Stimulated activated CD4-positive, alpha-beta T cell treated with anti-CD3 and anti-CD28 coated beads, Interleukin-4, amount 100 ng/mL, for 1 hour (primary cell): ENCODE measurements at places on chromosomes 13 and 19.

DNA sequence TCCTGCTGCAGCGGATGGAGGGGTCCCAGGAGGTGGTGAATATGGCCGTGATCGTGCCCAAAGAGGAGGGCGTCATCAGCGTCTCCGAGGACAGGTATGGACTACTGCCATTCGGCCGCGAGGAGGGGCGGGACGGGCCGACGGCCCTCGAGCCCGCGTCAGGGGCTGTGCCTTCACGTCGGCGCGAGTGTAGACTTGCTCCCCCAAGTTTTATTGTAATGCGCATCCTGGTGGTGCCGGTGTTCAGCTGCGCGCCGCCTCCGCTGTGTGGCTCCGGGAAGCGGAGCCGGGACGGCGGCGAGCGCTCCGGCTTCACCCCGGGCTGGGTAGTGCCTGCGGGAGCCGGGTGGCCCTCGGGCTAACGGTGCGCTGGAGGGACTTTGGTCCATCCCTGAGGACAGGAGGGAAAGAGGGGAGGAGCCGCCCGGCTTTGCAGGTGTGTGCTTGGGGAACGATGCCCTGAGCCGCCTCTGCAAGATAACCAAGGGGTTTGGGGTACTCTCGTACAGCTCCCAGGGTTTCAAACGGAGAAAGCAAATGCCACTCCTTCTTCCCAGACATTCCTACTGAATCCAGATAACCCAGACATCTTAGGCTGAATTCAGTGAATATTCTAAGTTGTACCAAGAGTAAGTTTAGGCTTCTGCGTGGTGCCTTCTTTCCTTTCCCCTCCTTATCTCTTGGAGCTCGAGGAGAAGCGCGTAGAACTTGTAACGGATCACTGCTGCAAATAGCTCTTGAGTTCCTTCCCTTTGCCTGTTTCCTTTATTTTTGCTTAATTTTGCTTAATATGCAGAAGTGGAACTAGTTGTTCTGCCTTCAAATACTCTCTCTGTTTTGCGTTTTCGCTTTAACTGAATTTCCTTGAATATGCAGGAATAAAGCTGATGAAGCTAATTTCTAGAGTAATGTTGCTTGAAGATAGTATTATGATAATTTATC, 740 bp downstream of the WDFY2 start:
- peak; percentile 58 for DNase-seq

- no peak for DNase-seq
Measured at GRCh38 chr19:23788411-23788810, 29.7 kb upstream of the ZNF681 start.

- no peak for DNase-seq
Measured at GRCh38 chr19:7731615-7732014, 295 bp downstream of the CLEC4G start.

GRCh38 chr13:40503011-40503410, 163.4 kb downstream of the FOXO1 start:
- DNase-seq = no peak

DNA sequence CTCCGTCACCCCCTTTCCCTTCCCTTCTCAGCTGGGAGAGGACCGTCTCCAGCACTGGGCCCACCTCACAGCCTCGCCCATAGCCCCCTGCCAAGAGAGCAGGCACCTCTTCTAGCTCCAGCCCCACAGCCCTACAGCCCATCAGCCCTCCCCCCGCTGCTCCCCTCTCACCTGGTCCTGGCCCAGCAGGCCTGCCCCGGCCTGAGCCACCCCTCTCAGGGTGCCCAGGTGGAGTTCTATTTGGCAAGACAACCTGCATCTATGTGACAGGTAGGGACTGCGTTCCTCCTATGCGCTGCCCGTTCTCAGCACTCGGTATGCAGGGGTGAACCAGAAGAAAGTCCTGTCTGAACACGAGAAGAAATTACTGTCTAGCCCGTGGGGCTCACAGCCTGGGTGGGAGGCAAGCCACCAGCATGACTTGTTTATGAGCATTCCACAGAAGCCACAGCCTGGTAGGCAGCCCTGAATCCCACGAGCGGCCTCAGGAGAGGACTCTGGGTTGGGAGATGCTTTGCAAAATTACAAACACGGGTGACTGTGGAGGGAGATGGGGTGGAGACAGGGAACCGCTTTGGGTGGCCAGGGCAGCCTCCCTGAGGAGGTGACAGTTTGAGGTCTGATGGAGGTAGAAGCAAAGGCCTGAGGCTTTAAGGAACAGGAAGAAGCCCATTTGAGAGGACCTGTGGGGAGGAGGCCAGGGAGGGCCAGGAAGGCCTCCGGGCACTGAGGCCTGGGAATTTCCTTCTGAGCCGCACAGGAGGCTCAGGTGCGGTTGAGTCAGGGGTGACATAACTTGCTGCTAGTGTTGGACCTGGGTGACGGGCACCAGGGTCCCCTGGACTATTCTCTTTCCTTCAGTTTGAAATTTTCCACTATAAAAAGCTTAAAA, 1.2 kb upstream of the PLEKHF1 start:
- no peak for DNase-seq

GRCh38 chr19:4896372-4896771, 6.3 kb downstream of the ARRDC5 start:
- DNase-seq = no peak

DNA sequence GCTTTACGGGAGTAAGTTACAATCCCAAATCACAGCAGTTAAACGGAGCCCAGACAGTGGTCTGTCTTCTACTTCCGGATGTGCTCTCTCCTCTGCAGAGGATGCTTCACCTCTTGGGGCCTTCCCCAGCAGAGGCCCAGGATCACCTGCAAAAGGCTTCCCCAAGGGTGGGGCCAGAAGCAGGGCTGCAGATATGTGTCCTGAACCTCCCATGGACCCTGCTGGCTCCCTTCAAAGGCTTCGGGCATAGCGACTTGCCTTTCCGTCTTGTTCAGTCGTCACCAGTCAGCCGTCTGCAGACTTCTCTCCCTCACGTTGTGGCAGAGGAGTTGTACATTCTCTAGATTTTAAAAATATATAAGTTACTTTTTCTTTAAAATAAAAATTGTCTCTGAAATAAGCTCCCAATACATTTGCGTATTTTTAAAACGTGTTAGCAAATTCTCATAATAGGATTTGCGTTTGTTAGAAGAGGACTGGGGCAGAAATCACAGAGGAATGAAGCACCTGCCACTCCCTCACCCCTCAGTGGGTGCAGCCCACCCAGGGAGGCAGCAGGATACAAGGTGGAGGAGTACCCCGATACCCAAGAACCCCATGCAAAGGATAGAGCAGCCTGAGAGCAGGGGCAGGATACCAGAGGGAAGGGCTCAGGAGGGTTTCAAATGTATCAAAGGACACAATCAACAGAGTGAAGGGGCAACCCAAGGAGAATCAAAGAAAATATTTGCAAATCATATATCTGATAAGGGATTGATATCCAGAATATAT, 22.9 kb upstream of the MEDAG start:
- no peak for DNase-seq

GRCh38 chr13:113086031-113086750, 19.4 kb upstream of the F7 start:
- no peak for DNase-seq

DNA sequence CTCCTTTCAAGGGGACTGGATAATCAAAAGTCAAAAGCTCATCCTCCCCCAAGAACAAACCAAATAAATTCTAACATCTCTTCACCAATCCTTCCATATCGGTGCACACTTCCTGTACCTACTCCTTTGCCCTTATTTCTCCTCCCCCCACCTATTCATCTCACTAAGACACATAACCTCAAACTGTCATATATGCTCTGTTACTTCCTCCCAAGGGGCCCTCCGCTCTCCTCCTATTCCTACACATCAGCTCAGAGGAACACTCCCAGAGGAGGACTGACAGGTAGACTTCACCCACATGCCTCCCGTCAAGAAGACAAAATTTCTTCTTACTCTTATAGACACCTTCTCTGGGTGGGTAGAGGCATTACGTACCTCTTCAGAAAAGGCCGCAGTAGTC, 48.1 kb downstream of the ZNF93 start:
- no peak for DNase-seq

DNA sequence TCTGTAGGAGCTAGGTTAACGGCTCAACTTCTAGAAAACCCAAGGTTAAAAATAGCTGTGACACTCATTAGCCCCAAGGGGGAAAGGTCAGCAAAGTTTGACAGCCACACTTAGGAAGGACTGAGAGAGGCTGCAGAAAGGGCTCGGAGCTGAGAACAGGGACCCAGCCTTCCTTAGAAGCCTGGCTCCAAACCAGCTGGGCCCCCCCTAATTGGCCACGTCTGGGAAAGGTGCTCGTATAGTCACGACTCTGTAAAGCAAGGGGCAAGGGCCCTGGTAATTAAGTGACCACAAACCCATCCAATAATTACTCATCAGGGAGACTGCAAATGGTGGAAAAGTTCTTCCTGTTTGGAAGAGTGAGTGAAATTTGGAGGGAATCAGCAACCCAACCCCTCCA, 90.5 kb downstream of the RNASEH2B start:
- DNase-seq = no peak

- DNase-seq = no peak
Measured at GRCh38 chr19:47658431-47659348, 49.8 kb downstream of the BICRA start.

DNA sequence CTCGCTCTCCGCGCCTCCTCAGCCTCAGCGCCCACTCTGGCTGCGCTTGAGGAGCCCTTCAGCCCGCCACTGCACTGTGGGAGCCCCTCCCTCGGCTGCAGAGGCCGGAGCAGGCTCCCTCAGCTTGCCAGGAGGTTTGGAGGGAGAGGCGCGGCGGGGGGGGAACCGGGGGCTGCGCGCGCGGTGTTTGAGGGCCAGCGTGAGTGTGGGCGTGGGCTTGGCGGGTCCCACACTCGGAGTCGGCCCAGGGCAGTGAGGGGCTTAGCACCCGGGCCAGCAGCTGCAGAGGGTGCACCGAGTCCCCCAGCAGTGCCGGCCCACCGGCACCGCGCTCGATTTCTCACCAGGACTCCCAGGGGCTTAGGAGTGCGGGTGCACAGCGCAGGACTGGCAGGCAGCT, 1220.9 kb downstream of the PCDH9 start:
- DNase-seq = no peak

DNA sequence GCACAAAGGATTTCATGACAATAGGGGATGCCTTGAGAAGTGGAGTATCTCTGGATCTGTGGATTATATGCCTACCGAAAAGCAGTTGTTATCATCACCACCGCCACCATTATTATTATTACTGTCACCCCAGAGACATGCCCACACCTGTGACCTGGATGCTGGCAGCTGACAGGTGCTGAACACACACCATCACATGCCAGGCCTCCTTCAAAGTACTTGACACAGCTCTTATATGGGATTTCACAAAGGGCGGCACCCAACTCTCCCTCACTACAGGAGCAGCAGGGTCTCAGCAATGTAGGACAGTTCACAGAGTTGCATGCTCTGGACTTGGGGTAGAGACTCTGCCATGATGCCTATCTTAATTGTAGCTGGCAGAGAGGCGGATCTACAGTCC, 5.6 kb upstream of the GPR42 start:
- no peak for DNase-seq

GRCh38 chr13:113138792-113139551, 16.4 kb downstream of the F10 start:
- no peak for DNase-seq

DNA sequence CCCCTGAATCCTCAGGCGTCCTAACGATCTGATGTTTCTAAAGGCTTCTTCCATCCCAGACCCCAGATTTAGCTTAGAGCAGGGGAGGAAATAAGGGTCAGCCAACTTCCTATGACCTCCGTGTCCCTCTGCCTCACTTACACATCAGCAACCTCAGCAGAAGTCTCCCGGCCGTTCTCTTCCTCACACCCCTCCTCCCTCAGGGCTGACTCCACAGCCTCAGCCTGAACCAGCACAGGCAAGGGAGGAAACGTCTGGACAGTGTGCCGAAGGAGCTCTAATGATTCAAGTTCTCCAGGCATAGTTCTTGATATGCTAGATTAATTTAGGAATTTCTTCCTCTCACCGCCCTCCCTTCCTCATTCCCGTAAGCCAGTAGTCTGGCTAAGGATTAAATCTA, 121.4 kb downstream of the NUFIP1 start:
- DNase-seq = no peak

- no peak for DNase-seq
Measured at GRCh38 chr13:89310943-89311672, 1639.9 kb downstream of the SLITRK5 start.

DNA sequence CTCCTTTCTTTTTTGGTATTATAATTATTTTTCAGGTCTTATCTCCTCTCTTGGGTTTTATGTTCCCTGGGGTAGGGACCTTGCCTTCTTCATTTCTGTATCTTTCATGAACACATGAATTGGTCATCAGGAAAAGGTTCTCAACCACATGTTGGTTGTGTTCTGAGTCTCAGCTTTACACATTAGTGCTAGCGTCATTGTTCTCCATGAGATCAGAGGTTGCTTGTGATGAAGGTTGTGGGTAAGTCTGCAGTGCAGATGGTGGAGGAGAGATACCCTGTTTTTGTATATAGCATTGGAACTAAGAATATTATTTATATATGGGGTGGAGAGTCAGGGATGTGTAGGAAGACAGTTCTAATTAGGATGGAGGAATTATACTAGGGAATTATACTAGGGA, 24.5 kb upstream of the CEACAM8 start:
- DNase-seq = no peak

GRCh38 chr13:33541962-33542308, 256.4 kb upstream of the STARD13 start:
- DNase-seq = no peak

DNA sequence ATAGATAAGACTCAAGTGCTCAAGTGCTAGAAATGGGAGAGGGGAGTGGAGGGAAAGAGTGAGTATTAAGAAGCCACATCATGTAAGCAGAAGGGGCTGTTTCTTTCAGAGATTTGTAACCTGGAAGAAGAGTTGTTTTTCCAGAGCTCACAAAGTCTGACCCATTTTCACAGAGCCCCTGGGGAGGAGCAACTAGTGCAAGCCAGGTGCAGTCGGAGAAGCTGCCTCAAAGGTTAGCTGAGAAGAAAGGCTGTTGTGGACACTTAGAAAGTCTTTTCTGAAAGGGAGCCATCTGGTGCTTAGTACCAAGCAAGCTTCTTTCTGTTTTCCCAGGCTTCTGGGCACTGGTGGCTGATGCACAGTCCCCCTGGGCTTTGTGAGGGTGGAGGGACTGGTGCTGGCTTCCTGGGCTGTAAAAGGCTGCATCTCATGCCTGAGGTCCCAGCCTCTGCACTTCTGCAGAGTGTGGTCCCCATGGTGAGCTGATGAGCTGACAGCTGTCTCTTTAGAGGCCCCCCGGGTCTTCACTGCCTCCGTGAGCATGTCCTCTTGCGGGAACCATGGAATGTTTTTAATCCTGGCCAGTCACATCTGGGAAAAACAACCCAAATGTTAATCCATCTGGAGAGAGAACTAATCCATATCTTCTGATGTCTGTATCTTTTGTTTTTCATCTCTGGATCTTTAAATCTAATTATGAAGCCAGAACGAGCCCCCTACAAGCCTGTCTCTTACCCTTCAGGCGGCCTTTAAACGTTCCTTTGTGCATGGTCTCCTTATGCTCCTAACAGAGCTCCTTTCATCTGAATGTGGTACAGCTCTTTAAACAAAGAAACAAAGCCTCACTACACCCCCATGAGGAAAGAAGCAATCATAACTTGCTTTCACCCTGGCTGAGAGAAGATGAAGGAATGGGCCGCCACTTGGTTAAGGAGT, 40.2 kb downstream of the OLFM4 start:
- no peak for DNase-seq

DNA sequence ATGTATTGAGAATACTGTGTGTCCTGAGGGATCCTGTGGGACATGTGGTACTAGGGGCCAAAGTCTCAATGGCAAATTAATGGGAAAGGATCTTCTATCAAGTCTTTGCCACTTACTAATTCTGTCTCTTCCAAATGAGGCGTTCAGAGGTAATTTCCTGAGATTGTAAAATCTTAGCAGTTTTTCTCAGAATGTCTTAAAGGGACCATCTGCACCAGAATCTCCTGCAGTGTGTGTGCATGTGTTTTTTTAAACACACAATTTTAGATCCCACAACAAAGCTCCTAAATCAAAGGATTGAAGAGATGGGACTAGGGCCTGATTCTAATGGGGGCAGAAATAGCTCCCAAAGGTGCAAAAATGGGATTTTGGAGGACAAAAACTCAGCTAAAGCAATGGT, 78.2 kb downstream of the MYO16 start:
- DNase-seq = no peak
